CD4-positive, alpha-beta T cell treated with Interferon alpha-2 for 1 hour (primary cell): ENCODE measurements at places on chromosomes 2 and 18.

- no peak for DNase-seq
Observed at GRCh38 chr2:119803101-119803500, 43.4 kb downstream of the PTPN4 start.

GRCh38 chr18:48933578-48934414 lies 17.0 kb downstream of the SMAD7 start:
- no peak for DNase-seq

GRCh38 chr2:43212931-43213330 lies 13.5 kb downstream of the ZFP36L2 start:
- peak; percentile 54 for DNase-seq

DNA sequence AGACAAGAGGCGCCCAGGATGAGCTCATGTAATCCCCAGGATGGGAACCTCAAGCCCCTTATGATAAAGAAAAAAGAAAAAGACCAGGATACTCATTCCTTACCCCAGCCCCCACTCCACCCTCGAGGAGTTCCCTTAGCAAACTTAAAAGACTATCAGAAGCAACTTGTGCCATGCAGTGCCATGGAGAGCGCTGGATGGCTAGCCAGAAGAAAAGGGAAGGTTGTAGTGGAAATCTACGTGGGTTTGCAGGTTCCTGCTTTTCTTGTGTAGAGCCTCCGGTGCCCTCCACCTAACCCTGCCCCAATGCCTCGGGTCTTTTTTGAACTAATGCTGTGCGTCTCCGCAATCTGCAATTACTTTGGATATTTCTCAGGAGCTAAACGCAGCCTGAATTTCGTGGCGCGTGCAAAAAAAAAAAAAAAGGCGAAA lies 16.2 kb upstream of the BCL11A start:
- DNase-seq: no peak

GRCh38 chr18:13500227-13500865 lies 226.0 kb downstream of the FAM210A start:
- DNase-seq: no peak

- peak; percentile 11 for DNase-seq
Observed at GRCh38 chr18:62744076-62744968, 29.0 kb downstream of the PHLPP1 start.

- no peak for DNase-seq
Observed at GRCh38 chr2:7007846-7008741, 90.9 kb downstream of the RNF144A start.

DNA sequence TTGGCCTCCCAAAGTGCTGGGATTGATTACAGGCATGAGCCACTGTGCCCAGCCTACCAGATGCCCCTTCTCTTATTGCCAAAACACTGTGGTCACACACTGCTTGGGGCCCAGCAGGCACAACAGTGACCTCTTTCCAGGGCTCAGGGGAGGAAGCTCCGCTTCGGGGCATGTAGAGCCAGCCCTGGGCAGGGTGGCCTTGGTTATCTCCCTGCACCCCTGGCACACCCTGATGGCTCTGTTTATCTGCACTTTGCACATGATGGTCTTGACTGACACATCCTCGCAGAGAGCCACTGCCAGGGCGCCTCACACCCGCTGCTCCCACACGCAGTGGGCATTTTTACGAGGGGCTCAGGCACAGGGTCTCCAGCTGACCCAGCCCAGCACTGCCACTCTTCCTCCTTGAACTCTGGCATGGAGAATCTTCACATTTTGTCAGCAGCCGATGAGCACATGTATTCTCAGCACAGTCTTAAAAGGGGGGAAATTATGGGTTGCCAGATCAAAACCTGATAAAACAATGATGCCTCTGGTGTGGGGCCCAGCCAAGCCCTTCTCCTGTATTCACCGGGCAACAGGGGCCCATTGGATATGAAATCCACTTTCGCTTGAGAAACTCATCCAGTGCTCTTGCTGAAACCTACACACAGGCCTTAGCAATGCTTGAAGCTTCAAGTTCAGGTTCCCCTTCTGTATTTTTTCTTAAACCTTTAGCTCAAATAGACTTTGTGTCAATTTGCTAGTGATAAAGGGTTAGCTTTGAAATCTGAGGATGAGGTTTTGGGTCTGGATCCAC lies 5.9 kb downstream of the GYPC start:
- no peak for DNase-seq

GRCh38 chr18:74288730-74289129 lies 3.0 kb downstream of the CYB5A start:
- DNase-seq: no peak

GRCh38 chr2:102848366-102848839 lies 86.6 kb downstream of the TMEM182 start:
- DNase-seq: peak; percentile 23

DNA sequence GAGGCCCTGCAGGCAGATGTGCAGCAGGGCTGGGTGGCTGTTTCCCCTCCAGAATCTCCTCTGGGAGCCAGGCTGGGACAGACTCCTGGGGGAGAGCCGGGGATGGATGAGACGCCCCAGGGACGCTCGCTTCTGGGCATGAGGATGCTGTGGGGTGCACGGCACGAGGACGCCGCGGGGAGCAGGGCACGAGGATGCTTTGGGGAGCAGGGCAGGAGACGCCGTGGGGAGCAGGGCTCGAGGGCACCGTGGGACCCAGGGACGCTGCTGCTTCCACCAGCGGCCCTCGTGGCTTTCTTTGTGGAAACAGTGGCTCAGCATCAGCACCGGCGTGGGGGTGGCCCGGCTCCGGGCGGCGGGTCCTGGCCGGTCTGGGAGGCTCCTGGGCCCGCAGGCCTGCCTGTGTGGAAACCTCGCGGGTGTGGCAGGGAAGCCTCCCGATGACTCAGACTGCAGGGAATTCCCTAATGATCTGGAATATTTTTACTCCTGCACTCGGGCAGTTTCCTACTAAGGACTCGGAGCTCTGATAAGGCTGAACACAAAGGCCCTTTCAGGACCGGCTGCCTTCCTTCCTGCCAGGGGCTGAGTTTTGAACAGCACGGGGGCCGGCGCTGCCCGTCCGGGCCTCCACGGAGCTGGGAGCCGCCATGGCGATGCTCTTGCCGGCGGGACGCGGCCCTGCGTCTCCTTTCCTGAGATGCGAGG lies 62.6 kb downstream of the NFATC1 start:
- no peak for DNase-seq

DNA sequence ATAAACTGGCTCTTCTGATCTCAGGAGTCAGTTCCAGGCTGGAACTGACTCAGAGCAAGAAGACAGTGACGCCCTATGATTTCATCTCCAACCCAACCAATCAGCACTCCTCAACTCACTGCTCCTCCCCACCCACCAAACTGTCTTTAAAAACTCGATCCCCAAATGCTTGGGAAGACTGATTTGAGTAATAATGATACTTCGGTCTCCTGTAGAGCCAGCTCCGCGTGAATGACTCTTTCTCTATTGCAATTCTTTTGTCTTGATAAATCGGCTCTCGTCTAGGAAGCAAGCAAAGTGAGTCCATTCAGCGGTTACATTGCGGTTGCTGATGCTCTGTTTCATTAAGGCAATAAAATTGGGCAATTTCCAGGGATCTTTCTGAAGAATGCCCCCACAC lies 1025.3 kb upstream of the CNTNAP5 start:
- no peak for DNase-seq

GRCh38 chr18:26440644-26441043 lies 107.7 kb downstream of the KCTD1 start:
- DNase-seq: no peak

GRCh38 chr2:42638080-42638784 lies 69.8 kb downstream of the MTA3 start:
- DNase-seq: no peak

GRCh38 chr2:191615596-191615995 lies 62.3 kb upstream of the NABP1 start:
- DNase-seq: no peak

DNA sequence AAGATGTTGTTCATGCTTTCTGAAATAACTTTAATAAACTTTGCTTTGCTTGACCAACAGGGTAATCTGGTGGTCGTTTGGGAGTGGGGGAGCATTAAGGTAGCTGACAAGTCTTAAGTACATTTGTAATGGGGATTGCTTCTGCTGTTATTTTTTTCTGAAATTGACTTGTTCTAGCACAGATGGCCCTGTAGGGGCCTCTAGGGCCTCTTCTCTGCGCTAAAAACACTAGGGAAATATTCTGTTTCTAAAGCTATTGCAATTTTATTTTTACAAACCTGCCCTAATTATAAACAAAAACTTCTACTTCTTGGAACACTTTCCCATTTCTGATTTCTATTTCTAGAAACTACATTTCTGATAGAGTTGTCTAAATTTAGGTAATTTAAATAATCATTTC lies 191.3 kb upstream of the KCNJ3 start:
- no peak for DNase-seq

GRCh38 chr2:240731178-240731545 lies 39.5 kb downstream of the AQP12A start:
- no peak for DNase-seq

GRCh38 chr2:230178546-230179485 lies 41.0 kb downstream of the SP110 start:
- DNase-seq: no peak

DNA sequence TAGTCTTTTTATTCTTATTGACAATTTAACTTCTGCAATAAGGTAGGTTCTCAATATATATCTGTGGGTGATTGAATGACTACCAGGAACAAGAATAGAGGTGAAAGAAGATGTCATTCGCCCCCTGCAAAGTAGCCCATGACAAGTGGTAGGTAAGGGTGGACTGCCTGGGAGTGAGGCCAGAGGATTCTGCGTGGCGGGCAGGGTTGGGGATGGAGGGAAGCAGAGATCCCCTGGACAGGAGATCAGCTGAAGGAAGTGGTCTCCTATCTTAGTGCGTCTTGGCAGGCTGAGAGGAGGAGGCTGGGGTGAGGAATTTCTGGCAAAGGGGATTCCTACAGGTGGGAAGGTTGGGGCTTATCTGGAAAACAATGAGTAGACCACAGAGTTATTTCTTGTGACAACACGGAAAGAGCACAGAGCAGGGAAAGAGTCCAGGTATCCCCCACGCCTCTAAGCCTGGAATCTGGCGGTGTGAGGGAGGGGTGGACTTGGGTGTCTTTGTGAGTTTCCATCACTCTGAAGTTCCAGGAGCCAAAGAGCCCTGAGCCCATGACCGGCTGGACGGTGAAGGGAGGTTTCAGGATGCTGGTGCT lies 21.5 kb upstream of the MYCN start:
- no peak for DNase-seq

- DNase-seq: no peak
Observed at GRCh38 chr2:173118395-173118794, 42.7 kb downstream of the MAP3K20 start.

DNA sequence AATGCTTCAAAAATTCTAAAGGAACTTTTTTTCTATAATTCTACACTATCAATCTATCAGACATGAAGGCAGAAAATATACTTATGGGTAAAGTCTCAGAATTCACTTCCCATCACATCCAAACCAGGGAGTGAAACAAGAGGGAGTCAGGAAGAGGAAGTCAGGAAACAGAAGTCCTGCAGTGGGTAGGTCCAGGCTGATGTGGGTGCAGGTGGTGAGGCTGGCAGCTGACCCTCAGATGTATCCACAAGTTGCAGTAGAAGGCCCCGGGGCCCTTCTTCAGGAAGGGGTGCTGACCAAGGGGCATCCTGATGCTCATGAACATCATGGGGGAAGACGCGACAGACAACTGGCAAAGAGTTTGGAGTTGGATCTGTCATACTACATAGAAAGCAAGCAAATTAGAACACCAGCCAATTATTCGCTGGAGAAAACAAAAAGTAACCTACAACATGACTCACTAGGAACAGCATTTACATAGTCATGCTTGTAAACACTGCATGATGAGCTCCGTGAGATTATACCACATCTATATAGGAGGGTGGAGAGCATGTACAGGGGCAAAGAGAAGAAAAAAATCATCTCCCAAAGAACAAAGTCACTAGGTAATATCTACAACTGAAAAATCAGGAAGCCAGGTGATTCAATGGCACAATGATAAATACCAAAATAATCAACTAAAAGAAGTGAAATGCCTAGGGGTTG lies 4.2 kb downstream of the UXS1 start:
- no peak for DNase-seq

DNA sequence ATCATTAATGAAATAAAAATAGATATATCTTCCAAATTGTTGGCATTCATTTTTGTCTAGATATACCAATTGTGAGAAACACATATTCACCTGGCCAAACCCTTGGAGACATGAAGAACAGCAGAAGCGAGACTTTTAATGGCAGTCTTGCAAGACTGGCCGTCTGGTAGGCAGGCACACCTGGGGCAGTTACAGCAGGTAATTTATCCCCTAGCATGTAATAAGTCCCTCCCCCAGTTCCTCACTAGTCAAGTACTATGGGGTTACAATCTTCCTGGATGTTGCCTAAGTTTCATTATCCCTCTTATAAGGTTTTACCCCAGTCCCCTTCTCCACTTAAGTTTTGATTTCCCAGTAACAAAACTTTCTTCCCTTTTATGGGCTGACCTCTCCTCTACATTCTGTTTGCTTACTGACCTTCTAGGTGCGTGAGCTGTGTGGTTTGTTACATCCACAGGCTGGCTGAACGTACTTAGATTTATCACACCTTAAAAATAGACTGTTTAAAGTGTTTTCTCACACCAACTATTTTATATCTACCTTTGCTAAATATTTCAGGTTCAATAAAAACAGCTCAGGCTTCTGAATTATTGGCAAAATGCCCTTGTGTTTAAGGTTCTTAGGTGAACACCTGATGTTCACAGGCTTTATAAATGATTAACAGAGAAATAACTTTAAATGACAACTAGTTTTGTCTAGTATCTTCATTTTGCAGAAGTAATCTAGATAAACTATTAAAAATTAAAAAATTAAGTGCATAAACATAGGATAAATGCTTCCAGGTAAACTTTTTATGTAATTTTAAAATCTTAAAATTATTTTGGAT lies 365.0 kb upstream of the TFPI start:
- DNase-seq: no peak

- no peak for DNase-seq
Observed at GRCh38 chr2:145600811-145601210, 1080.9 kb upstream of the ZEB2 start.

DNA sequence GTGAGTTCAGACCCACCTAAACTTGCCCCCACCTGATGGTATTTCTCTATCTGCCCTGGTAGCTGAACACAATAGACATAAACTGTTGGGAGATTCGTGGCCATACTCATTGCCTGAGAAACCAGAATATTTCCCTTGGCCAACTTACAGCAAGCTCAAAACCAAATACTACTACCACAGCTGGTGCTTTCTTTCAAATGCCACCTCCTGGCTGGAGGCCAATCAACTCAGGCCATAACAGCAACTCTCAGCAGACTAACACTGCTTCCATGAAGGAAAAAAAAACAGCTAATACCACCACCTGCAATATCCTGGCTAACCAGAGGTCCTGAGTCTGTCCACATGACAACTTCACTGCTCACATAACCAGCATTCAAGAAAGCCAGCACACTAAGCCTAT lies 373.1 kb downstream of the CMPK2 start:
- no peak for DNase-seq

- no peak for DNase-seq
Observed at GRCh38 chr2:29130295-29130694, 15.1 kb downstream of the CLIP4 start.

- peak; percentile 74 for DNase-seq
Observed at GRCh38 chr2:73823916-73824523, 4.7 kb upstream of the STAMBP start.

GRCh38 chr18:23071285-23071684 lies 64.0 kb upstream of the CABLES1 start:
- peak; percentile 82 for DNase-seq

- DNase-seq: no peak
Observed at GRCh38 chr18:8020132-8020846, 453.2 kb downstream of the PTPRM start.
